ELR (cell line): ENCODE measurements at places on chromosomes 12 and 14.

GRCh38 chr12:84785951-84786350, 126.6 kb downstream of the SLC6A15 start:
- DNase-seq: no peak

GRCh38 chr12:663293-663871, at the start of gene NINJ2:
NINJ2 (minus strand) TSS chr12:663445; CDS start chr12:663360, 85 bp downstream.
- DNase-seq: no peak

DNA sequence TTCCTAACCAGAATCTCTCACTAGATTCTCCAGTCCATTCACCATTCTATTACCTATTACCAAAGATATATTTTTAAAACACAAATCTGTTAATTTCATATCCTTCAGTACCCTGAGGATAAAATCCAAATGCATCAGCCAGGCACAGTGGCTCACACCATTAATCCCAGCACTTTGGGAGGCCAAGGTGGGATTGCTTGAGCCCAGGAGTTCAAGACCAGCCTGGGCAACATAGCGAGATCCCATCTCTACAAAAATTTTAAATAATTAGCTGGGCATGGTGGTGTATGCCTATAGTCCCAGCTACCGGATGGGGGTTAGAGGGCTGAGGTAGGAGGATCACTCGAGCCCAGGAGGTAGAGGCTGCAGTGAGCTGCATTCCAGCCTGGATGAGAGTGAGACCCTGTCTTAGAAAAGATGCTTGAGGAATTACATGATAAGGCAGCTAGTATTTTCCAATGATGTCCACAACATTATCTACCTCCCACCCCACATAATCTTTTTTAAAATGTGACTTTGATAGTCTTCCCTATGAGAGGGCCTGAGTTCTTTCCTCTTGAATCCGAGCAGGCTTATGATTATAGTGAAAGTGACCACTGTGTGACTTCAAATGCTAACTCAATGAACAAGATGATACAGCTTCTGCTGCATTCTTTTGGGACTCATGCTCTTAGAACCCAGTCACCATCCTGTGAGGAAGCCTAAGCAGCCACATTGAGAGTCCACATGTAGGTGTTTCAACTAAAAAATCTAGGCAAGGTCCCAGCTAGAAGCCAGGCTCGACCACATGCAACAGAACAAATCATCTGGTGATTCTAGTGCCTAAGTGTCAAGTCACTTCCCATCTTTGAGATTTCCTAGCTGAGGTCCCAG, 18.0 kb downstream of the HECTD1 start:
- no peak for DNase-seq

DNA sequence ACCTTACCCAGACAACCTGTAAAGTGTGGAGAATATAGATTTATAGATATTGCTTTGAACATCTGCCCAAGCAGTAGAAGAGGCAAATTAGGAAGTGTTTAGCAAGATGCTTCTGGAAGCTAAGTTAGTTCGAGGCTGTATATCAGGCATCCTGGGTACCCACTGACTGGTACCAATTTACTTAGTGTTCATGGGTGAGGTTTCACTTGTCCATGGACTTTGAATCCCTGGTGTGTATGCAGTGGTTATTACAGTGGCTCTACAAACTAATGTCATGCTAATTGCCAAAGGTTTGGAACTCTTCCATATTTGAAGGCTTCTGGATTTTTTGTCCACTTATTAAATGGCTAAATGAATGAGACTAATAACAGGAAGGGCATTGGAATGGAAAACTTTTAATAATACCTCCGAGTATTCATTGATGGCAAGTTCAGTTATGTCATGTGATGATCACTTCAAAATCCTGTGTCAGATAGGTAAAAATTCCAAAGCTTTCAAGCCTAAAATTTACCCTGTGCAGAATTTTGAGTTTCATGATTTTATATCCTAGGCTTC, at the start of gene OR4E2:
Gene OR4E2 (plus strand): TSS at position 505 of the 555 bp plus-strand sequence. CDS start 11,248 bp downstream, outside the sequence.
- DNase-seq: no peak

- DNase-seq: no peak
Observed at GRCh38 chr12:28878629-28879028, 270.4 kb upstream of the FAR2 start.
